Uterus (tissue), 4 donors: ENCODE measurements at places on chromosomes 3 and 15.

- no peak for DNase-seq
These were observed 660.9 kb upstream of the NAALADL2 start for GRCh38 chr3:174198199-174198598.

- DNase-seq: peak; percentile 84
These were observed 12.9 kb downstream of the CD276 start for GRCh38 chr15:73697033-73697467.

DNA sequence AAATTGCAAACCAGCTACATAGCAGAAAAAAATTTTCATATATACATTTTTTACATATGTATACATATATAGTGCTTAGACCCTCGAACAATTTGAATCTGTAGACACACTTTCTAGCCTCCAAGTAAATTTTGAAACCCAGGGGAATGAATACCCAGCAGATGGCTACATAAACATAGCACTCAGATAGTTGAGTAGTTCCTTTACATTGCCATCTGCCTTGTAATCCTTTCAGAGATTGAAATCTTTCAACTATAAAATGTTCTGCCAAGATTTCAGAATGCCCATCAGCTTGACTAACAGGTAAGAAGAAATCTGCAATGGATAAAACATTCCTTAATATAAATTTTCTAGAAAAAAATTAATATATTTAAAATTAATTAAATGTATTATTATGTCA, 1333.5 kb upstream of the CADM2 start:
- DNase-seq: no peak

GRCh38 chr3:156217674-156218352, 97.4 kb downstream of the KCNAB1 start:
- no peak for DNase-seq

- DNase-seq: no peak
These were observed 17.9 kb upstream of the SQOR start for GRCh38 chr15:45616901-45617323.
